ENCODE measurements at places on chromosomes 3 and 15.
A peak's percentile ranks its signal among the peaks of the same experiment; 100 is the strongest.

- DNase-seq = no peak
Measured at GRCh38 chr3:22156868-22157267, 405.9 kb upstream of the ZNF385D start.

GRCh38 chr3:88031642-88032077, 27.1 kb downstream of the CGGBP1 start:
- DNase-seq = no peak

DNA sequence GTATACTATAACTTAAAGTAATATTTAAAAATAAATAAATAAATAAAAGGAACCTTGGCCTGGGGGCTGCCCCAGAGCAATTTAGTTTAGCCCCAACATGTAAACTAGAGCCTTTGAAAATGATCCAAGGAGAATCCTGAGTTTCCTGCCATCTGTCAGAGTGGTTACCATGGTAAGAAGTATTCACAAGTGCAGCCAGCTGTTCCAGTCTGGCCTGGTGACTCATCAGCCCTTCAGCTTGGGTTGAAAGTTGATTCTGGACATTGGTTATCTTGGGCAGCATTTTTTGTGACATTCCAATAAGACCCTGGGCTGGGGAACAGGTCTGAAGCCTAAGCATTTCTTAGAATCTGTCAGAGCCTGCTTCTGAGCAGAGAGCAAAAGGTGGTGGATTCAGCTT, 72.7 kb upstream of the LRTM1 start:
- DNase-seq = peak; percentile 84

DNA sequence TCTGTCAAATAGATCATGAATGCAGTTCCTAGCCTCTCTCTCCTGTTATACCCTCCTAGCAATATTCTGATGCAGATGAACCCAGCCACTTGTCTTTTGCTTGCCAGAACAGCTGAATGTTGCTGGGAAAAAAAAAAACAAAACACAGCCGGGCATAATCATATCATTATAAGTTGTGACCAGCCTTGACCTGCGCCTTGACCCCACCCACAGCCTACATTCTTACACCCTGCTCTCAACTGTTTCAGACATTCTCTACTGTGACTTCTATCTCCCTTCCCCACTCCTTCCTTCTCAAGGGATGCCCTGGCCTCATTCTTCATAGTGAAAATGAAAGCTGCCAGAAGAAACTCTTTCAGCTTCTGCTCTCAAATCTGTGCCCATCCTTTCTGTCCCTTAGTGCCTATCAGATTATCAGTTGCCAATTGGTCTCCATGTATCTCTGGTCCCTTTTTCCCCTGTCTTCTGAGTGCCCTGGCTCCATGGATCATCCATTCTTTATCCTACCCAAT, 389.1 kb upstream of the TPRG1 start:
- no peak for DNase-seq

DNA sequence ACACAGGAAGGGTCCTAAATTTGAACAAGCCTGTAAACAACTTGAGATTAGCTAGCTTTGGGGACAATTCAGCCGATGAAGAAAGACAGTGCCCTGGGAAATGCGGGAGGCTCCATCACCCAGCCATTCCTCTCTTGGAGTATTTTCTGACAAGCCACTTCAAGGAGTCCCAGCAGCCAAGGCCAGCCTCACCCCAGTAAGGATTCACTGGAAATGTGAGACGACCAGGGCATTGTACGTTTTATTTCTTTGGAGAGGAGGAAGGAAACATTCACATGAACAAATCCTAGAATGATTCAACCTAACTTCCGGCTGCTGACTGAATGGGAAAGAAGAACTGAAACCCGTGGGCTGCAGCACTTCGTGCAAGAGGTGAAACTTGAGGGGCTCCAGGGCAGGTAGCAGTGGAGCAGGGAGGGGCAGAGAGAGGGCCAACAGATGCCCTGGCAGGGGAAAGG, 116.4 kb upstream of the ARHGEF3 start:
- DNase-seq = no peak

- DNase-seq = no peak
Measured at GRCh38 chr3:59766200-59766872, 716.5 kb upstream of the CFAP20DC start.

DNA sequence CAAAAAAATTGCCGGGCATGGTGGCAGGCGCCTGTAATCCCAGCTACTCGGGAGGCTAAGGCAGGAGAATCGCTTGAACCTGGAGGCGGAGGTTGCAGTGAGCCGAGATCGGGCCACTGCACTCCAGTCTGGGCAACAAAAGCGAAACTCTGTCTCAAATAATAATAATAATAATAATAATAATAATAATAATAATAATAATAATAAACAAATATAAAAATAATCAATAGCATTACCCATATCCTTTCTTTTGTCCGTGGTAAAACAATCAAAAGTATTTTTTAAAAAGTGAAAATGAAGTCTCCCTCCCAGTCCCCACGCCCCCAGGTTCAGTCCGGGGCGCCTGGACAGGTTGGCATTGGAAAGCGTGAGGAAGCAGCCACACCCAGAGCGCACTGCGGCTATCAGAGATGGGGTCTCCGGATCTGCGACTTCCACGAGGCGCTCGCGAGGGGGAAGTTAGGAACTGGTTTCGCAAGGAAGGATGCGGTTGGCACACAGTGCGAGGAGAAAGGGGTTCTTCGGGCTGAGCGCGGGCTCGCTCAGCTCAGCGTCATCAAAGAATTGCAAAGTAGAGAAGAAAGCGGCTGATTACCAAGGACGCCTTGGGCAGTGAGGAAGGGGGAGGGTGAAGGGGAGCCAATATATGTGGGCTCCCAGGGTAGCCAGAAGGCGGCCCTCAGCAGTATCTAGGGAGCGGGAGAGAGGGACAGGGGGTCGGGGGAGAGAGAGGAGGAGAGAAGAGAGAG, 69.5 kb upstream of the EPHB3 start:
- no peak for DNase-seq

GRCh38 chr15:49041426-49041825, 4.8 kb downstream of the SECISBP2L start:
- DNase-seq = no peak

DNA sequence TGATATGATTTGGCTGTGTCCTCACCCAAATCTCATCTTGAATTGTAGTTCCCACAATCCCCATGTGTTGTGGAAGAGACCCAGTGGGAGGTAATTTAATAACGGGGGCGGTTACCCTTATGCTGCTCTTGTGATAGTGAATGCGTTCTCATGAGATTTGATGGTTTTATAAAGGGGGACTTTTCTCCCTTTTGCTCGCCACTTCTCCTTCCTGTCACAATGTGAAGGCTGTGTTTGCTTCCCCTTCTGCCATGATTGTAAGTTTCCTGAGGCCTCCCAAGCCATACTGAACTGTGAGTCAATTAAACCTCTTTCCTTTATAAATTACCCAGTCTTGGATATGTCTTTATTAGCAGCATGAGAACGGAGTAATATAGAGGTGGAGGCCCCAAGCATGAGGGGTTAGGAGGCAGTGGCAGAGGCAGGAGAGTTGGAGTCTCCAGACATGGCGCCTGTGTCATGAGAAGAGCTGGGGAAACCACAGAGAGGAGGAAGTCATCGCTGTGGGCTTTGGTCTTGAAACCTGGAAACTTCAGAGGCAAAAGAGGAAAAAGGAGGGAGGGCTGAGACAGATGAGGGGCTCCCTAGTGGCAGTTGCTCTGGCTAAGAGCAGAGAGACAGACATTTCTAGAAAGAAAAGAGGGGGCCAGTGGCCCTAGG, 107.8 kb upstream of the VEPH1 start:
- no peak for DNase-seq

DNA sequence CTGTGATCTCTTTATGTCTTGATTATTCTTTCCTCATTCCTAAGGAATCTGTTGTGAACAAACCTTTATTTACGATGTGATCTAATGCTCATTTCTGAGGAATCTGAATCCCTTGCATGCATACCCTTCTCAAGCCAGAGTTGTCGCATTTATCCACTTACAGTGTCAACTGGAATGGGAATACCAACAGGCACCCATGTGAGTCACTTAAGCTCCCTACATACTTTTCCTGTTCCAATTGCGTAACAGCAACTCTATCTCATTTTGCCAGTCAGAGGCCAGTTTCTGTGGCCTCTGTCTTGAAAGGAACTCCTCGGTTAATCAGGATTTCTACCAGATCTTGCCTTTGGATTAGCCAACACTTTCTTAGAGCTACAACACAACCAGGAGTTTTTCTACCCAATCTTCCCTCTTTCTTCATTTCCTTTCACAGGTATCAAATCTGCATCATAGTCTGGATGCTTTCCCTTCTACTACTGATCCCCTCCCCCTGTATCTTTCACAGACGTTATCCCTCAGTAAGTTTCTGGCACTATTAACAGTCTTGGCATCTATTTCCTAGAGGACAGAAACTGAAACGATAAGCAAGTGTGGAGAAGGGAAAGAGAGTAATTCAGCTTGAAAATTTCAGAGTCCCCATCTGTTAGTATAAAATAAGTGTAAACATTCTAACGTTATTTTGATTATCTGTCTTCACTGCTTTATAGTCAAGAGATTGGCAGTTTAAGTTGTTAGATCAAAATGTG, 66.8 kb upstream of the BCHE start:
- no peak for DNase-seq

DNA sequence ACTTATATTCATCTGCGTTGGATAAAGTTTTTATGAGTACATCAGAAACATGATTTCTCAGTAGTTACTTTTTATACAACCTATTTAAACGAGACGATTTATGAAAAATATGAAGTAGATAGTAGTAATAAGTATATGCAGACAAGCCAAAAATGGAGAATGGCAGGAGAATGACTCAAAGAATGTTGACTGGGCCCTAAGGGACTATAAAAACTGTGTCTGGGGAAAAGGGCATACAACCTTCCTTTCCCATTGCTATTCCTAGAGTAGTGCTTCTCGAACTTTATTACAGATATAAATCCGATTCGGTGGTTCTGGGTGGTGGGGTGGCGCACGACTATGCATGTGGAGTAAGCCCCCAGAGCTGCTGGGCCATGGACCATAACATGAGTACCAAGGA, 558.5 kb downstream of the FOXP1 start:
- DNase-seq = no peak

DNA sequence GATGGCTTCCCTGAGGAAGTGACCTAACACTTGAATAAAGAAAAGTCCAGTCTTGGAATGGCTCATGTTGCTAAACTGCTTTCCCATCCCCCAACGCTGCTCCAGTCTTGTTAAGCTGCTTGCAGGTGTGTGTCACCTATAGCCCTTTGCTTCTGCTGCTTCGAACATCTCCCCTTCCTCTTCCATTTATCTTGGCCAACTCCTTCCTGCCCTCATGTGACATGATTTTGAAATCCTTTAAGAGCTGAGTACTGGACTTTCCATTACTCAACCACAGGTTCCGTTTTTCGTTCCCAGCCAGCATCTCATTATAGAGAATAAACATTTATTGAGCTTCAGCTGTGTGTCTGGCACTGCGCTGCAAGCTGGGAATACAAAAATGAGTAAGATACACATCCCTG, 1.7 kb downstream of the ATG7 start:
- no peak for DNase-seq

- peak; percentile 60 for DNase-seq
Measured at GRCh38 chr3:134242649-134243617, 7.7 kb downstream of the RYK start.

DNA sequence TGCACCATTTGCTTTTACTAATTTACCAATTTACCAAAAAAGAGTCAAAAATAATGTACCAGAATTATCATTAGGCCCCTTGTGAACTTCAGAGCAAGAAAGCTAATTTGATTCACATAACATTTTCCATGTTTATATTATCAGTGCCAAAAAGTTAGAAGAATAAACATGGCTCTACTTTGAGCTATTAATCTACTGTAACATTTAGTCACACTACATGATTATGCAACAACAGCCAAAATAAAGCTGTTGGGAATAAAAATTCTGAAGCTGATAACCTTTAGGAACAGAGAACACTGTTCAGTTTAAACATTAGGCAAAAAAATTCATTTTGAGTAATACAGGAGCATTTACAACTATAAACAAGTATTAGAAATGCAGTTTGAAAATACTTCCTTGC, 63.6 kb downstream of the PROS1 start:
- no peak for DNase-seq

- DNase-seq = no peak
Measured at GRCh38 chr3:18370672-18371071, 54.5 kb downstream of the SATB1 start.

DNA sequence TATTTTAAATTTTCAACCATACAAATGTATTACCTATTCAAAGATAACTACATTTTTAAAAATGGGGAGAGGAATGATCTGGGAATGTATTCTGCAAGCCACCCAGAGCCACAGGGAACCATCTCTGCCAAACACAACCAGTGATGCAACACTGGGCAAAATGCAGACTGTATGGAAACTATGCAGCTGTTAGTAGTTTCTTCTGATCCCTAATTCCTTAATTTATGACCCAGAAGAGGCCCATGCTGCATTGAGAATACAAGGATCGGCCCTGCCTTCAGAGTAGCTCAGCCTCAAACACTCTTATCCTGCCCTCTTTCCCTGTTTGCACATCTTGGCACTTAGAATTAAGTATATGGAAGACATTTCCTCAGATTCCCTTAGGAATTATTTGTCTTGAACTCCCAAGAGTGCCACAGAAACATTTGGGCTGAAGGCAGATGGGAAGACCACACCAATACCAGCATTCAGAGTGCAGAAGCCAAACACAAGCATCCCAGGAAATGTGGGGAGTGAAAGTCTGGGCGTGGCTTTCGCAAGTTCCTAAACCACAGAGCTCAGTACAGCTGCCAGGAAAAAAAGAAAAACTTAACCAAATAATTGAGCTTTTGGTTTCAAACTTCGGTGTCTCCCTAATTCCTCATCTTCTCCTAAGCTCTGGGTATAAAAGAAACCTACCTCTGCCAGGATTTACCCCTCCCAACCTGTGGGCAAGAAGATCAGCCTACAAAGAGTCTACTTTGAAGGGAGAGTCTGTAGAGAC, 5.3 kb downstream of the SNUPN start:
- DNase-seq = no peak
